ENCODE measurements at places on chromosomes 1 and 21.

- DNase-seq, result peak; percentile 50
Measured at GRCh38 chr1:110087812-110088738, 17.6 kb upstream of the ALX3 start.

- DNase-seq, result no peak
Measured at GRCh38 chr21:33025489-33026442, at the start of gene OLIG2. OLIG2 (plus strand) TSS chr21:33025935; CDS start chr21:33026863, 928 bp downstream.

DNA sequence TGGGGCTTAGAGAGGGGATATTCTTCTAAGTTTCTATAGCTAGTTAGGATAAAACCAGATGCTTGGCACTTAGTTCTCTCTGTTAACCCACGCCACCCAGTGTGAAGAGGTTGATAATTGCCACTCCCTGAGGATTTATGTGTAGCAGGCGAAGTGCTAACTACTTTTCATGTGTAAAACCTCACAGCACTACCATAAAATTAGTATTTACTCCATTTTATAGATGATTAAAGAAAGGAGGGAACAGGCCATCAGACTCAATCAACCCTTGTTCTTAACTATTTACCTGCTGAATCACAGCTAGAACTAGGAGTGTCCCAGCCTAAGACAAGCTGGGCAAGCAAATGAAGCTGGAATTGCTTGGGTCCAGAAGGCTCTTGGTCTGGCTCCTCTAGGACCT, 8.9 kb downstream of the LIN28A start:
- DNase-seq, result no peak

GRCh38 chr1:162716123-162716522, 74.4 kb upstream of the HSD17B7 start:
- DNase-seq, result no peak

DNA sequence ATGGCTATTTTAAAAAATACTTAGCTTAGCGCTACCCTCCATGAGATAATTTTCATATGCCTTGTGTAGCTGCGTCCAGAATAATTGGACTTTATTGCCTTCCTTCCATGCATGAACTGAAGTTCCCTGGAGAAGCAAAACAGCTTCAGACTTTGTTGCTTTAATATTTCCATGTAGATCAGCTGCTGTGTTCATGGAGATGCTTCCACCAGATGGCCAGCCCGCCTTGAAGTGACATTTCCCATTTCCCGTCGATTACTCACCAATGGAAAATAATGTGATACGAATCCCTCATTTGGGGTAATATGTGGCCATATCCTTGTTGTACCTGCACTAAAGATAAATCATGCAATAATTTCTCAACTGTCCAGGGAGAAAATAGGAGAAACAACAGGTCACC, 47.4 kb upstream of the CLDN14 start:
- DNase-seq, result no peak

DNA sequence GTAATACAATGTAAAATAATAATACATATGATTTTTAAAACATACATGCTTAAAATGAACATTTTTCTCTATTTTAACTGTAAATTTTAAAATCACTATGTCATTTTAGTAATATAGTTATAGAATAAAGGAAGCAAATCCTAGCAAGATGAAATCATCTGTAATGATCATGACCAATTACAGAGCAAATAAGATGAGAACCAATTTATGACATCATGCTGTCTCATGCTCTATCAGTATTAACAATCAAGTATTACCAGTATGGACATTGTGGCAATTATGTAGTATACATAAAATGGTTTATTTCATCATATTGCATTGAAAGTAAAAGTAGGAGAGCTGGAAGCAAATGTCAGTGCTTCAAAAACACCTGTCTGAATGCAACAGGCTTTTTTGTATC, 255.0 kb downstream of the VAV3 start:
- DNase-seq, result no peak

- DNase-seq, result peak; percentile 97
Measured at GRCh38 chr1:43329995-43330751, 7.4 kb upstream of the MPL start.

DNA sequence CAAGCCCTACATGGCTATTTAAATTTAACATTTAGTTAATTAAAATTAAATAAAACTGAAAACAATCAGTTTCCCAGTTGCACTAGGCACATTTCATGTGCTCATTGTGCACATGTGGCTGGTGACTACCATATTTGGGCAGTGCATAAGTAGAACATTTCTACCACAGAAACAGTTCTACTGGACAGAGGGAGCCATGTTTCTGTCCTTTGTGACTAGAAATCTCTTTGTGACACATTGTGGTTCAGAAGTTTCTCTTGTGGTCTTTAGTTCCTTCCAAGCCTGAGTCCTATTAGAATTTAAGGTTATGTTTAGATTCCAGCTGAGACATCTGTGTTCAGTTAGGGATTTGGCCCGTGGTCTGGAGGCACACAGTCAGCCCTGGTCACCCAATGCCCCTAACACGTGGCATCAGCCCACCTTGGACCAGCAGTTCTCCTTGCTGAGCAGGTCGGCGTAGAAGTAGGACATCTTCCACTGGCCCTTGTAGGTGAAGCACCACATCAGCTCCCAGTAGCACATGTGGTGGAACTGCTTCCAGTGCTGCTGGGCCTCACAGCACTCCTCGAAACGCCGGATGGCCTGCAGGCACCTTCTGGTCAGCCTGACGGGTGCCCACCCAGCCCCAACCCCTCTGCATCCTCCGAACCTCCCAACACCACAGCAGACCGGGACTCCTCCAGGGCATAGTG, 29.1 kb downstream of the TTC39A start:
- no peak for DNase-seq

- no peak for DNase-seq
Measured at GRCh38 chr1:235275223-235275622, 52.8 kb downstream of the ARID4B start.

GRCh38 chr1:172167796-172168596, 252.5 kb upstream of the C1orf105 start:
- peak; percentile 65 for DNase-seq

DNA sequence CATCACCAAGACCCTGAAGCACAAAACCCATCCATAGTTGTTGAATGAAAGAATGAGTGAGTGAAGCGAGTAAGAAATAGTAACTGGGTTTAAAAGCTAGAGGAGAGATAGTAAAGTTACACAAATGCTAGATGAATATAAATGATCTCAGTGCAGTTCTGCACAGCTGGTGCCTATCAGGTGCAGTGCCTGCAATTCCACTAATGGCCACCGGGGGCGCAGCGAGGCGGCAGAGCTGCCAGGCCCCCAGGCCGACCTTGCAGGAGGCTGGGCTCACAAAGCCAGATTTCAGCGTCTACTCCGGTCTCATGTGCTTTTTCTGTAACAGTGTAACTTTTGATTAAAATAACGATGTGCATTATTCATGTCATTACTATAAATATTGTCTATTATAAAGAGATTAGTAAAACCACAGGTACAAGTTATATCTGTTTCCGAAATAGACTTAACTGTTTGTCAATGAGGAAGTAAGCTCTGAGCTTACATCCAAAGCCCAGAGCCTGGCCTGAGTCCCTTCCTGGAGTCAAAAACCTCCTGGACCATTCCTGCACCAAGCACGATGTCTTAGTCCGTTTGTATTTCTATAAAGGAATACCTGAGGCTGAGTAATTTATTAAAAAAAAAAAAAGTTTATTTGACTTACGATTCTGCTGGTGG, 477.6 kb downstream of the NPHP4 start:
- peak; percentile 3 for DNase-seq

DNA sequence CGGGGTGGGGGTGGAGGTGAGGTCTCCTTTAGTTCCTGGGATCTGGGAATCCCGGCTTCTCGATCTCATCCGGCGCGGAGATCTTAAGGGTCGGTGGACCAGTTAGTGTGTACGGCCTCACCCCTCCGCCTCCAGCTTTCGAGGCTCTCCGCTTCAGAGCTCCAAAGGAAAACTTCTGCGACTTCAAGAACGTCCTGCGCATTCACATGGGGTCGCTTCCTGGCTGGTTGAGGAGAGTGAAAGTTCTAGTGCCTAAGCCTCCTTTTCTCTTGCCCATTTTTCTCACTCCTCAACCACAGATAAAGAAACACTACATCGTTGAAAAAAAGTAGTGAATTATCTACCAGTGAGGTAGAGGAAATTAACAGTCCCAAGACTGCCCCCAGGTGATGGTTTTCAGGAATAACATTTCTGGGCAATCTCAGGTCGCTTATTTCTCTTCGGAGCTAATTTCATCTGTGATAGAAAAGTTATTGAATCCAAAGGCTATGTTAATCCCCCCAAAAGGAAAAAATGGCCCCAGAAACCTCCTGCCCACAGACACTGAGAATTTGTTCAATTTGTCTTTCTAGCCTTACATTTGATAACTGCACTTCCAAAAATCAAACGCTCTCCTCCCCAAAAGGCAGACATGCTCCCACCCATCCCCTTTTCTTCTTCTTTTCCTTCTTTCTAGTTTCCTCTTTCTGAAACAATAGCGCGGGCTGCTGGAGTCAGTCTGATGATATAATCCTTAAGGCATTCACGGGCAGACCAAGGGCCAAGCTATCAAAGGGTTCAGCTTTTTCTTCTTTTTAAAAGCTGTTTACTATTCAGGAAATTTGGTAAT, 20.6 kb upstream of the TBX15 start:
- no peak for DNase-seq

GRCh38 chr1:97849345-97850340, 71.2 kb downstream of the DPYD start:
- DNase-seq, result peak; percentile 85

- no peak for DNase-seq
Measured at GRCh38 chr1:180566026-180566425, 7.3 kb downstream of the OVAAL start.

GRCh38 chr1:223707256-223708000, 4.9 kb upstream of the CAPN2 start:
- DNase-seq, result peak; percentile 86

DNA sequence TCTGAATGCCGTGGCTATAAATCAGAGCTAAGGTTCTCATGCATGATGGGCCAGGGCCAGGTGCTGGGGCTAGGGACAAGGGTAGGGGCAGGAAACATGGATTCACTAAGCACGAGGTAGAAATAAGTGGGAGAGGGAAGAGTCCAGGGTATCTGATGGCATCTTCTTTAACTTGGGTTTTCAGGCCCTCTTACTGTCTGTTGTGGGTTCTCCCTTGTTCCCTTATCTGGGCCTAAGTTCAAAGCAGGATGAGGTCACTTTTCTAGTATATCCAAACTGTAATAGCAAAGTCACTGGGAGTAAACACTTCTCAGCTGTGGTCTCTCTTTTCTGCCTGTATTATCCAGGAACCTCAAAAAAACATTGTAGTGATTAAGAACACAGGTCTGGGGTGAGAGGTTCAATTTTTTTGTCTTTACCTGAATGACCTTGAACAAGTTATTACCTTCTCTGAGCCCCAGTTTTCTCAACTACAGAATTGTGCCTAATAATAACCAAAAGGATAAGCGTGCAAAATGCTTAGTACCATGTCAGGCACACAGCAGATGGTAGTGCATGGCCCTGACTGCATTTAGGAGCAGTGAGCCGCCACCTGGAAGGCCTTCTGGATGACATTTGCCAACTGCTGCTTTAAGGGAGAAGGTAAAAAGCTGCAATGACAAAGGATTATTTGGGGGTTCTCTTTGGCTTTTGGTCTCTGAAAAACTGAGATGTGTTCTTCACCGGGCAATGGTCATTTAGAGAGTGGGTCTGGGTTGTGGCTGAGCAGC, 53.6 kb upstream of the A3GALT2 start:
- DNase-seq, result no peak

DNA sequence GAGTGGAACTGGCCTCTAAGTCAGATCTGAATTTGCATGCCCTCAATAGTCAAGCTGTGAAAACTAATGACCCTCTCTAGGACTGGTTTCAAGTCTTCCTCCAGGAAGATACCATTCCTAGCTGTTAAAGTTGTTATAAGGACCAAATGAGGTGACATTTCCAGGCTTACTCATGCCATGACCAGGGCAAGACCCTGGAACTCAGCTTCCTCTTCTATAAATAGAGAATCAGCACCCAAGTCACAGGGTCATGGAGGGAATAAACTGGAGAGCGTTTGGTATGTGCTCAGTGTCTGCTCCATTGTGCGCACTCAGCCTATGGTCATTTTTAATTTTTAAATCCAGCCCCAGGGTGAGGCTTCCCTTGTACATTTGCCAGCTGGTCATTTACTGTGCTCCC, 2.5 kb downstream of the S100A9 start:
- DNase-seq, result no peak

DNA sequence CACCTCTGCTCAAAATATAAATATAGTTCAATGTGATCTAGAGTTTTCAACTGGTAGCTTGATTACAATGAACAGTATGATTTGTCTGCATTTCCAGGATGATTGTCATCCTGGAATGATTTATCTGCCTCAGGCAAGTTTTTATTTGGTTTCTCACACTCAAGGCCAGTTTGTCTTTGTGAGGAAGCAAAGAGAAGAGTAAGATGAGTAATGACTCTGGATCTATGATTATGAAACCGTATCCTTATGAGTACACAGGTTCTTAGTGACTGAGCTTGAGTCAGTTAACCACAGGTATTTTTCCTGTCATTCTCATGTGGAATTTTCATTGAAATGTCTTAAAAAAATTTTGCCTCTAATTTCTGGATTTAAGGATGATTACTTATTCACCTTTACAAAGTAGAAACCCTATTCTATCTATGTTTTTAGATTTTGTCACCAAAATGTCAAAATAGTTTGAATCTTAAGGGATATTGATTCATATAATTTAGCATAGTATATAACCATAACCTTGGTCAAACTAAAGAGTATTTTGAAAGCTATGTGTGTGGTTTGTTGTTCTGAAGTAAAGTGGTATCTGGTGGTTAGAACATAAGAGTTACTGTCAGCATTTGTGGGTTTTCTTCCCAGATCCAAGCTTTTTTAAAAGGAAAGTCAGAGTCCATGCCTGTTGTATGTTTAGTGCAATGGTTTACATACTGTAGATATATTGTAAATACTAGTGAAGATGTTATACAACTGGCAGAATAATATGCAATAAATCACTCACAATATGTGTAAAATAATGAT, 145.0 kb downstream of the RASAL2 start:
- DNase-seq, result peak; percentile 97

GRCh38 chr1:21955058-21955457, 17.9 kb upstream of the HSPG2 start:
- no peak for DNase-seq

- DNase-seq, result peak; percentile 36
Measured at GRCh38 chr1:25519624-25520023, 23.8 kb upstream of the LDLRAP1 start.

DNA sequence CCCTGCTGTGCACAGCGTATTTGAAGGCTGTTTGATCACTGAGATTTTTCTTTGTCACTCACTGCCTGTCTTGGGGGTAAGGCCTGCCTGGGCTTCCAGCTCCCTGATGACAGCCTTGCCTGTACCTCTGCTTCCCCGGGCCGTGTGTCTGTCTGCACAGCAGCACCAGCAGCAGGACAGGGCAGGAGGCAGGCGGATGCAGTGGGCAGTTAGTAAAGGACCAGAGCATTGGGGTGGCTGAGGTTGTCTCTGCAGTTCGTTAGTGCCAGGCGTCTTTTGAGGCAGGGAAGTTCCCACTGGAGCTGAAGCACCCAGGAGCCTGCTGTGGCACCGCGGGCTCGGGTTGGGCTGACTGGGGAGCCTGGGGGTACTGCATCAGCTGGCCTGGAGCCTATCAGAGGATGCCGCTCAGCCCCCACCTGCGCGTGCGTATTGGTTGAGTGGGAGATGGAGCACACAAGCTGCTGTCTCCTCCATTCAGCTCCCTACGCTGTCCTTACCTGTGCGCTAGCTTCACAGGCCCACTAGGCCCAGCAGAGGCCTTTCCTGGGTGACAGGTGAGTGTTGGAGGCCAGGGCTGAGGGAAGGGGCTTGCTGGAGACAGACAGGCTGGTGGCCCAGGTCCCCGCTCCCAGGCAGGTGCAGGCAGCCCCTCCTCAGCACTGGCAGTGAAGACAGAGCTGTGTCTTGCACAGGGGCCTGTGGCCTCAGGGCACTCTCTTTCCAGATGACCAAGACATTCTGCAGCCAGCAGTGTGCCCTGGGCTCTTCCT, 28.2 kb downstream of the SNAP47 start:
- DNase-seq, result no peak

All from NCI-H226 (cell line).